ENCODE measurements at places on chromosomes 2 and 18. TPM values are rescaled to one million over a fixed set of nuclear protein-coding genes. Genes with fewer than 3 reads are reported as not detected.
A peak's percentile ranks its signal among the peaks of the same experiment; 100 is the strongest.

GRCh38 chr18:43751203-43751602 is 473.9 kb upstream of the SYT4 start:
- peak; percentile 20 for DNase-seq

- no peak for DNase-seq
Observed at GRCh38 chr2:164504253-164504652, 117.0 kb downstream of the GRB14 start.

The SCYGR4 gene
- not detected for total RNA-seq

- DNase-seq, result no peak
Observed at GRCh38 chr18:3255611-3256165, 6.2 kb upstream of the MYL12B start.

- DNase-seq, result no peak
Observed at GRCh38 chr18:51361130-51361860, 163.8 kb upstream of the MEX3C start.

The RAD51AP2 gene
- under 0.01 TPM for total RNA-seq

The RAB17 gene
- 0.26 TPM for total RNA-seq

The CRACDL gene
- total RNA-seq, result not detected

GRCh38 chr2:215002500-215002899 is 135.9 kb downstream of the ABCA12 start:
- DNase-seq, result peak; percentile 67

DNA sequence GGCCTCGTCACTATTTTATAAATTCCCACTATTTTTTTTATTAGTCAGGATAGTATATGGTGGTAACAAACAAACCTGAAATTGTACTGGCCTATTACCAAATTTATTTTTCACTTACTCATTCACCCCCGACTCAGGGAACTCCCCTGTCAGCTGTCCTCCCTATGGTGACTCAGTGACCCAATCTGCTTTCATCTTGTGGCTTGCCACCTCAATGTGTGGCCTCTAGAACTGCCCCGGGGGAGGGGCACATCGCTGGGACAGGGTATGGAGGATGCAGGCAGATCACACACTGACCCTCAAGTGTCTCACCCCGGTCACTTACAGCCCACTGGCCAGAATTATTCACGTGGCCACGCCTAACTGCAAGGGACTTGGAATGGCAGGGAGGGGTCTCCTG is 71.6 kb downstream of the ACTR2 start:
- DNase-seq, result peak; percentile 63

The MBD1 gene
- total RNA-seq, result 53.3 TPM

The FOXD4L1 gene
- 0.17 TPM for total RNA-seq

Measured in fibroblast of lung (primary cell).